ENCODE measurements at places on chromosomes 7 and 10. TPM values are rescaled to one million over a fixed set of nuclear protein-coding genes. Genes with fewer than 3 reads are reported as not detected.

DNA sequence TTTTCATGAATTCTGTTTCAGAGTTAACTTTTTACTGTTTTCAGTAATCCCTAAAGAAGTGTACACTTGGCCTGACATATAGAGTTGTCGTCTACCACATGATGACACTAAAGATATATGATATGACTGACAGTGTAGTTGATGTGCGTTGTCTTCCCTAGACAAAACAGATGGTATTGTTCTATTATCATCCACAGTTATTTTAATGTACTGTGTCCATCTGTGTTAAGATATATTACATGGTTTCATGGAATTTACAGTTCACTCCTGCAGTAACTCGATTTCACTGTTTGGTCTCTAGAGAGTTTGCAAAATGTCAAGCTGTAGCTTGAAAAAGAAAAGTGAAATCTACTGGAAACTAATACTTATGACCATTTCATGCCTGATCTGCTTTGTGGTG, 18.1 kb downstream of the FOXP2 start:
- H3K4me1 ChIP-seq, result no peaks in the 10 kb centered on the region
- H3K27me3 ChIP-seq, result peaks cover 57% of the 10 kb centered on the region
- H3K27ac ChIP-seq, result no peak overlapping the region
- no peak overlapping the region for H3K4me3 ChIP-seq
- H3K36me3 ChIP-seq, result no peaks in the 10 kb centered on the region
- no peak for DNase-seq

GRCh38 chr7:29255906-29256692, 61.5 kb downstream of the CHN2 start:
- no peaks in the 10 kb centered on the region for H3K36me3 ChIP-seq
- DNase-seq, result peak; percentile 66
- peak overlapping the region; percentile 6 for H3K4me3 ChIP-seq

- H3K27me3 ChIP-seq, result no peaks in the 10 kb centered on the region
- H3K36me3 ChIP-seq, result no peaks in the 10 kb centered on the region
- DNase-seq, result no peak
- no peak overlapping the region for H3K27ac ChIP-seq
- H3K4me1 ChIP-seq, result peaks cover 25% of the 10 kb centered on the region
- no peak overlapping the region for H3K4me3 ChIP-seq
Observed at GRCh38 chr7:87156709-87157108, 4.5 kb downstream of the DMTF1 start.

Gene NPSR1
- total RNA-seq, result not detected

Gene ZNRF2
- total RNA-seq, result 15.8 TPM

Gene RSPH10B
- total RNA-seq, result not detected
